ENCODE measurements at places on chromosomes 5 and 9.

DNA sequence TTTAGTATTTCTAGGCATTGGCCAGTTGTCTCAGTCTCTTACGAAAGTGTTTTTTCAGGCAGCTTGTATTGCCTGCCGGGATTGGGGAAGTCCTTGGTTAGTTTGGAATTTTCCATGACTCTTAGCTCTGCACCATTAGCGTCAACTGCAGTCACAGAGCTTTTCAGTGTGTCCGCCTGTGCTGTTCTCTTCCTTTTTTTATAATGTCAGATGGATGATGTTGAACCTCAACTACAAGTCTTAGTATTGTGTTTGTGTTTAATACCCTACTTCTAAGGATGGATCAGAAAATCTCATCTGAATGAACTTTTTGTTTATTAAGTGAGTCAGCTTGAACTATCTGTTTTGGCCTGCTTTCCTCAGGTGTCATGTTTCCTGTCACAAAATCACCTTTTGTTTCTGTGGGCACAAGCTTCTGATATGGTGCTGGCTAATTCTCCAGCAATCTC, 33.1 kb downstream of the ATP6V0E1 start:
- DNase-seq, result no peak

DNA sequence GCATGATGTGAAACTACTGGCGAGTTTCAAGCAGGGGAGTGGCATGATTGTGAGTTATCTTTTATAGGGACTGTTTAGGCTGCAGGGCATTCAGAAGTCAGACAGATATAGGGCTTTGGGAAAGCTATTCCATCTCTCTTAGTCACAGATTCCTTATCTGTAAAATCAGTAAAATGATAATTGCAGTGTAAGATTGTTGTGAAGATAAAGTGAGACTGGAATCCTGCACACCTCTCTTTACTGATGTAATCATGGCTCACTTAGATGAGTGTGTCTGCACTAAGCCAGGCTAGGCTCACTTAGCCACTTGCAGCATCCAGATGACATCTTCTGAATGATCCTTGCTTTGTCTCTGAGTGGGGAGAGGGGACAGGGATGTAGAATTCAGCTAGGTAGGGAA, 81.8 kb upstream of the MAMDC2 start:
- DNase-seq, result no peak

DNA sequence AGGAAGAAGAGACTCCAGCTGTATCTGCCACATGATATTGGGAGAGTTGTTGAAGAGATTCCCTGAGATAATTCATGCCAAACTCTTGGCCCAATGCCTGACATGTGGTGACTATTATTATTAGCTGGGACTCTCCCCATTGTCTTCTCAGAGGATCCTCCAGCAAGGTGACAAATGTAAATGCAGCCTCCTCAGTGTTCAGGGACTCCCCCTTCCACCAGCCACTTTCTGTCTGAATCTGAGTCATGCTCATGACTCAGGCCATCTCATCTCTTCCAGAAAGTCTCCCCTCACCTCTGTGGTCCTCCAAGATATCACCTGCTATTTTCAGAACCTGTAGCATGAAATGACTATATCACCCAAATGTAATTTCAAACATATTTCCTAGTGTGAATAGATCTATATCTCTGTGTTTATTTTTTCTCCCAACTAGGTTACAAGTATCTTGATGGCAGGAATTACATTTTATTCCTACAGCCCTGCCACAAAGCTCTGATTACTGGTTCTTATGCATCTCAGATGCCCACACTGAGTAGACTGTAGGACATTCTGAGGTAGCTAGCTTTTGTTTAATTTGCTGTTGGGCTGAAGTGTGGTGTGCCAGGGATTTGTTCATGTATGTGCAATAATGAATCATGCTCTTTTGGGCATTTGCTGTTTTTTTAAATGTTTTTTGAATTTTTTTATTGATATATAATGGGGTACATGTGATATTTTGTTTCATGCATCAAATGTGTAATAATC, 126.6 kb upstream of the IL12B start:
- no peak for DNase-seq

- no peak for DNase-seq
Measured at GRCh38 chr9:127423476-127423933, 677 bp upstream of the ZNF79 start.

DNA sequence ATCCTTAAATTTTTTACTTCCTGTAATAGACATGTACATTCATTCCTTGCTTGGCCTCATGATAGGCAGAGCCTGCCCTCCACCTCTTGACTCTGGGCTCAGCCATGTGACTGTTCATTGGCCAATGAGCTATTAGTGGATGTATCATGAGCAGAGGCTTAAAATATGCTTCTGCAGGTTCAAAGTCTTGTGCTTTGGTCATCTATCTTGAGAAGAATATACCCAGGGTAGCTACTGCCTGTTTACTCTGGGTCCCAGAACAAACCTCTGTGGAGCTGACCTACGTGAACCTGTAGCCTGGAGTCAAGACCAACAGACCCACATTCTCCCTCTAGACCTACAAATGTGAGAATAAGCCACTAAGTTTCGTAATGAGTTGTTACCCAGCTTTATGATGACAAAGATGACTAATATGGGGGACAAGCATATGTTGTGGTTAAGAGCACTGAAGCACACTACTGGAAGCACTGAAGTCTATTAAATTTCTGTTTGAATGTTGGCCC, 244.4 kb downstream of the MAST4 start:
- no peak for DNase-seq

GRCh38 chr9:120365386-120365785, 214.6 kb downstream of the CDK5RAP2 start:
- DNase-seq, result peak; percentile 14

DNA sequence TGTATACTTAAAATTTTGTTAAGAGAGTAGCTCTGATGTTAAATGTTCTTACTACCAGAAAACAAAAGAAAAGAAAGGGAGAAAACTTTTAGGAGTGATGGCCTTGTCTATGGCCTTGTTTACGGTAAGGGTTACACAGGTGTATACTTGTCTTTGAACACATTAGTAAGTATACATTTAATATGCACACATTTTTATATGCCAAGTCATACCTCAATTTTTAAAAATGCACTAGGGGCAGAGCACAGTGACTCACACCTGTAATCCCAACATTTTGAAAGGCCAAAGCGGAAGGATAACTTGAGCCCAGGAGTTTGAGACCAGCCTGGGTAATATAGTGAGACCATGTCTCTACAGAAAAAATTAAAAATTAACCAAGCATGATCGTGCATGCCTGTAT, 166.7 kb upstream of the SNX2 start:
- no peak for DNase-seq

GRCh38 chr5:179800696-179801201, 5.9 kb downstream of the MGAT4B start:
- DNase-seq, result no peak

GRCh38 chr5:113524927-113525326, 11.4 kb downstream of the YTHDC2 start:
- DNase-seq, result no peak

- DNase-seq, result no peak
Measured at GRCh38 chr5:3715062-3715461, 119.4 kb downstream of the IRX1 start.

- DNase-seq, result peak; percentile 25
Measured at GRCh38 chr5:36242534-36243485, 1.1 kb upstream of the NADK2 start.

DNA sequence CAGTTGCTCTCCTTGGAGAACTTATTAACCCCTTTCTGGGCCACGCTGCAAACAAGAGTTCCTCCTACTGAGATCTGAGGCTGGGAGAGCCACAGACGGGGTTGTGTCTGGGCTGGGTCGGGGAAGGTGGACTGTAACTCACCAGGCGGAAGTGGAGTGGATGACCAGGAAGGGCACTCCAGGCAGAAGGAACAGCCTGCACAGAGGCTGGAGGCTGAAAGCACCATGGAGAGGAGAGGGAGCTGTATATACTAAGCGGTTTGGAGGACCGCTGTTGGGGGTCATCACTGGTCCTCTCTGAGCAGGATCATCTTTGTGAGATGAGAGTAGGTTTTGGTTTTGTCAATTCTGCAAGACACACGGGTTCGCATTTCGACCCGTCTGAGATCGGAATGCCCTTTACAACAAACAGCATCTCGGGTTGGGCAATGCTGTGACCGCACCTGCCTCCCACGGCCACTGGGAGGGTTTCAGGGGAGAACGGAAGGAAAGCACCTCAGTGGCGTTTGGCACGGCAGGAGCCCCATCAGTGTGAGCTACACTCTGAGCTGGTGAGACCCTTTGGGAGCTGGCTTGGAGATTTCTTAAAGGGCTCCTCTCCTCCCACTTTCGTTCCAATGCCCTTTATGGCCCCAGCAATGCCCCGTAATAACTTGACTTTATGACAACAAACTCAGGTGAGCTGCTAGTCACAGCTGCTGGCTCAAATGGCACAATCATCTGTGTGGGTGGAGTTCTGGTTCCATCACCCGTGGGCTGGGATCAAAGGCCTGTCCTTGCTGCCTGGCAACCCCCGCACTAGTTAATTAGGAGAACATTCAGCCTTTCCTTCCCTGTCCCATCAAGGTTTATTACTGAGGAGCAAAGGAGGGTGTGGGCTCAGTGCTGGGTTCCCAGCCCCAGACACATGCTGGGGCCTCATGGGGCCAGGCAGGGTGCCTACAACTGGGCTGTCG, 18.7 kb upstream of the NEURL1B start:
- DNase-seq, result no peak

DNA sequence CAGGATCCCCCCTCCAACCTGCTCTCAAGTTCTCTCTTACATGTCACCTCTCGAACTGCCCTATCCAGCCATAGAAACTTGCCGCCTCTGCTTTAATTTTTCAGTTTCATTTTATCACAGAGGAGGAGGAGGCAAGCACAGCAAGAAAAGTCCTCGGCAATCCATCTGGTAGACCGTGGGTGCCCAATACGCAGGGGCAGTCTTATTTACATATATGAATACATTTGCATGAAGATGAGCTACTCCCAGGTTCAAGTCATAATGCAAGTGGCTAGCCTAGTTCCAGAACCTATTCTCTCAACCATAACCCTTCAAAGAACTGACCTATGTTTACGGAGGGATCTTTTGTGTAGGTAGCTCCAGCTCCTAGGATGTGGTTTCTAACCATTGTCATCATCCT, 223.2 kb upstream of the PANK3 start:
- no peak for DNase-seq

GRCh38 chr9:87275047-87275725, 222.5 kb upstream of the DAPK1 start:
- DNase-seq, result no peak

- no peak for DNase-seq
Measured at GRCh38 chr5:1952444-1953099, 69.8 kb upstream of the IRX4 start.

- no peak for DNase-seq
Measured at GRCh38 chr5:135602882-135603721, 24.3 kb upstream of the CXCL14 start.

DNA sequence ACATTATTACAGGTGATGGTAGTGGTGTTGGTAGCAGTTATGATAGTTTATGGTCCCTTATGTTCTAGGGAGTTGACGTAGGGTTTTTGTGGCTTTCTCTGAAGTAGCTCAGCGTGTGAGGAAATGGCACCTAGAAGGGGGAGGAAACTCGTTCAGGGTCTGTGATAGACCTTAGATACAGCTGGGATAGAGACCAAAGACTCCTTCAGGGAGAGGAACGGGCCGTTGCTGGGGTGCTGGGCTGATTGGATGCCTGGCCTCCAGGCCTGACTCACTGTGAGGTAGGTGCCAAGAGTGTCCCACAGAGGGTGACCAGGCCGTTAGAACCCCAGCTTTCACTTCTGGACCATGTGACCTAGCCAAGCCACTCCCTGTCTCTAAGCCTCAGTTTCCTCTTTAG, 96.6 kb downstream of the DAB2IP start:
- DNase-seq, result no peak

DNA sequence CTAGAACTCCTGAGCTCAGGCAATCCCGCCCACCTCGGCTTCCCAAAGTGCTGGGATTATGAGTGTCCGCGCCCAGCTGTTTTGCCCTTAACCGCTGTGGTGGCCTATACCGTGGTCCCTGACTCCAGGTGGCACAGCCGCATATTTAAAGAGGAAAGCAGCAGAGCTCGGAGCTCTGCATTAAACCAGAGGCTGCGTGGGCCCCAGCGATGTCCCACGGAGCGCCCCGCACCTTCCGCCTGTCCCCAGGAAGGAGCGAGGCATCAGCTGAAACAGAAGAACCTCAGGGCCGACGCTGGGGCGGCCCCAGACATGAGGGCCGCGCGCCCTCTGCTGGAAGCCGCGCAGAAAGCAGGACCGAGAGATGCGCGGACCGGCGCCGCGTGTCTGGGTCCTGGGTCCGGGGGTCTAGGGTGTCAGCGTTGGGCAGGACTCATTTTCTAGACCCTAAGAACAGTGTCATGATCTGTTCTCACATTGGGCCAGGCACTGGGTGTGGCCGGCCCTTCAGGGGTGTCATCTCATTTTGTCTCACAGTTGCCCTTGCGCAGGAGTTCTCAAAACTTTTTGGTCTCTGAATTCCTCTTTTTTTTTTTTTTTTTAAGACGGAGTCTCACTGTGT, 37.7 kb downstream of the LAMC3 start:
- DNase-seq, result peak; percentile 59

GRCh38 chr5:34486160-34486848, 169.8 kb upstream of the RAI14 start:
- DNase-seq, result peak; percentile 88

DNA sequence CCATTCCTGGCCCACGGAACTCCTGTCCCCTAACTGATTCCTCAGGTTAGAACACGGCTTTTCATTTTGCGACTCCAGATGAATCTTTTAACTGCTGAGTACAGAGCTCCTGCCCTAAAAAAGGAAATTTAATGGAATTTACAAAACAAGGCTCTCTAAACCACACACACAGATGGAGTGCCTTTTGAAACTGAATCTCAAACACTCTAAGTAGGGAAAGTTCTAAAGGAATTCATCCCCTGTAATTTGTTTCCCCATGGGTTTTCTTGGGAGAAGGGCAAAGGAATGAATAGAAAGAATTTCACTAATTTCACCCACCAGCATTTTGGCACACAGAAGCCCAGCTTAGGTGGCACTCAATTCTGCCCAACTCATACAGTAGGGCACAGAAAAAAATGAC, 106.5 kb downstream of the THBS4 start:
- DNase-seq, result no peak

- DNase-seq, result no peak
Measured at GRCh38 chr9:135174248-135174647, 86.8 kb downstream of the OLFM1 start.

DNA sequence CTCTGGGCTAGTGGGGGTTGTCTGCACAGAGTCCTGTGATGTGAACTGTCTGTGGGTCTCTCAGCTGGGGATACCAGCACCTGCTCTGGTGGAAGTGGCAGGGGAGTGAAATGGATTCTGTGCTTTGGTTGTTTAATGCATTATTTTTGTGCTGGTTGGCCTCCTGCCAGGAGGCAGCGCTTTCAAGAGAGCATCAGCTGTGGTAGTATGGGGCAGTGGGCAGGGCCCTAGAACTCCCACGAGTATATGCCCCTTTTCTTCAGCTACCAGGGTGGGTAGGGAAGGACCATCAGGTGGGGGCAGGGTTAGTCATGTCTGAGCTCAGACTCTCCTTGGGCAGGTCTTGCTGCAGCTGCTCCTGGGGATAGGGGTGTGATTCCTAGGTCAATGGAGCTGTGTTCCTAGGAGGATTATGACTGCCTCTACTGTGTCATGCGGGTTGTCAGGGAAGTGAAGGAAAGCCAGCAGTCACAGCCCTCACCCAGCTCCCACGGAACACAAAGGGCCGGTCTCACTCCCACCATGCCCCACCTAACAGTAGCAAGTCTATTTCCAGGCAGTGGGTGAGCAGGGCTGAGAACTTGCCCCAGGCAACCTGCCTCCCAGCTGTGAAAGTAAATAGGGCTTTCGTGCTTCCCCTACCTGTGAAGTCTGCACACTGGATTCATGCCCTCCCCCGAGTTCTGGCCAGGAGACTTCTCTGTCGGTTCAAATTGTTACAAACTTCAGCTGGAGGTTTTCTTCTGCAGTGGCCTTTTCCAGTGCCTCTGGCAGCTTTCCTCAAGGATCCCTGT, 25.7 kb upstream of the FAM81B start:
- DNase-seq, result no peak

- DNase-seq, result no peak
Measured at GRCh38 chr9:98175028-98175569, 17.3 kb downstream of the CORO2A start.
